ENCODE measurements at places on chromosomes 6 and 20.

DNA sequence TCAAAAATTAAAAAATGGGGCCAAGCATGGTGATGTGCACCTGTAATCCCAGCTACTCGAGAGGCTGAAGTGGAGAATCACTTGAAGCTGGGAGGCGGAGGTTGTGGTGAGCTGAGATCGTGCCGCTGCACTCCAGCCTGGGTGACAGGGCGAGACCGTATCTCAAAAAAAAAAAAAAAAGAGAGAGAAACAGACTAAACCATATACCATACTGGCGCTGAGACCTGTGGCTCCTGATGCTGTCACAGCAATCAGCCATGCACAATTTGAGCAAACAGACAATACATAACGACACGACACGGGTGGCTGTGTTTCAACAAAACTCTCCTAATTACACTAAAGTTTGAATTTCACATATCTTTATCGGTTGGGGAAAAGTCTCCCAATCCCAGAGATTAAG lies 14.9 kb upstream of the CBFA2T2 start:
- DNase-seq, result no peak

DNA sequence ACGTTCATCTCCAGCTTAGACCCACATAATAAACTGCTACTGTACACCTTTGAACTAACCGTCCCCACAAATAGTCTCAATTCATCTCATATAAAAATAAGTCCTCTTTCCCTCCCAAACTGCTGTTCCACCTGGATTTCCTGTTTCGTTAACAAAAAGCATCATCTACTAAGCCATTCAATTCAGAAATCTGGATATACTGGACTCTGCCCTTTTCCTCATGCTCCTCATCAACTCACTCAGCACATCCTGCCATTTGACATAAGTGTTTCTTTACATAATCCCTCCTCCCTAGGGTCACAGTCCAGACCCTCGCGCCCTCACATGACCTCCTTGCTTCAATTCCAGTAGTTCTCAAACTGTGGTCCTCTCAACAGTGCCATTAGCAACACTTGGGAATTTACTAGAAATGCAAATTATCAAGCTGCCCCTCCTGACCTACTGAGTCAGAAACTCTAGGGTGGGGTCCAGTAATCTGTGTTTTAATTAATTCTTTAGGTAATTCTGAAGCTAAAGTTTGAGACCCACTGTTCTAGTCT lies 4.5 kb downstream of the MKKS start:
- no peak for DNase-seq

- no peak for DNase-seq
Observed at GRCh38 chr20:47330933-47331708, 25.4 kb downstream of the ZMYND8 start.

- no peak for DNase-seq
Observed at GRCh38 chr6:14092838-14093789, 24.5 kb upstream of the CD83 start.

GRCh38 chr20:50574586-50574985 lies 64.4 kb downstream of the PTPN1 start:
- DNase-seq, result no peak

GRCh38 chr6:109015176-109015575 lies 79.5 kb downstream of the SESN1 start:
- no peak for DNase-seq

GRCh38 chr20:4043796-4044195 lies 28.4 kb upstream of the RNF24 start:
- no peak for DNase-seq

DNA sequence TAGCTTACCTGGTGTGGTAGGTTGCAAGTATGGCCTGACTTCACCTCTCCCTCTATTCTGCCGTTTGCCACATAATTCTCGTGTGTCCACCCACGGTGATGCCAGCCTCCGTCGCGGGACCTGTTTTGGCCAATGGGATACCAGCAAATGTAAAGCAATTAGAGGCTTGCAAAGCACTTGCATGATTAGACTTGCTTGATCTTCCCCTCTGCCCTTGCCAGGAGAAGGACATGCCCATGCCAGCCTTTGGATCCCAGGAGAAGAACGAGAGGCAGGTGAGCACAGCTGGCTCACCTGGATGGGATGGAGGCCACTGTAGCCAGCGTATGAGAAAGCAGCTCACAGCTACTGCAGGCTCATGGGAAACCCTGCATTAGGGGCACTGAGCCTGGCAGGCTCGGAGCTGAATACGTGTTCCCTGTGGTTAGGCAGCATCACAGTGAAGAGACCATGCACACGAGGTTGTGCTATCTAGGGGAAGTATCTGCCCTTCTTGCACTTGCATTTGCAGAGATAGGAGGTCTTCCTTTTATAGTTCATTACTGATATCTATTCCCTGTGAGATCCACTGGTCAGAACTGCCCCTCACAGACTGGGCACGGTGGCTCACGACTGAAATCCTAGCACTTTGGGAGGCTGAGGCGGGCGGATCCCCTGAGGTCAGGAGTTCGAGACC lies 62.4 kb downstream of the TMEM242 start:
- no peak for DNase-seq

DNA sequence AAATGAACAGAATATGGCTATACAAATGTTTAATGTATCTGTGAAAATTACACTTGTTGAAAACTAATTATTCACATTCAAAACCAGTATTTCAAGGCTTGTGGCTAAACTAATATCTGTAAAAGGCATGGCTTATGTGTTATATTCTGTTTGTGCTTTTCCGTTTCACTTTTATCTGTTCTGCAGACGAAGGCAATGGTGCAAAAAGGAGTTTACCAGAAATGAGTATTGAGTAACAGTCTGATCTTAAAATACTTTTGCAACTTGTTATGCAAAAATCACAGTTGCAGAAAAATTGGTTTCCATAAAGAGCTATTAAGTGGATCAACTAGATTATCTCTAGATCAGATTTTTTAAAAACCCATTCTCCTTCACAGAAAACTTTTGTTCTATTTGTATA lies 9.4 kb upstream of the STX11 start:
- DNase-seq, result no peak

DNA sequence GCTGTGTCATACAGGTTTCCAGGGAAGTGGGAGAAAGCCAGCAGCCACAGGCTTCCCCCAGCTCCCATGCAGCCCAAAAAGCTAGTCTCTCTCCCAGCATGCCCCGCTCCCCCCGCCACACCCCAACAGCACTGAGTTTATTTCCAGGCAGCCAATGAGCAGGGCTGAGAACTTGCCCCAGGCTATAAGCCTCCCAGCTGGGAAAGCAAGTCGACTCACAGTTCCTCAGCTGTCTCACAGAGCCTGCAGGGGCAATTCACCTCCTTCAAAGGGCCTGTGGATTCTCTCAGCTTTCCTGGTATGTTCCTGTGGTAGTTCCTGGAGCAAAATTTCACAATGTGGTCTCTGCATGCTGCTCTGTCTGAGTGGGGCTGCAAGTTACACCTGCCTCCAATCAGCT lies 34.2 kb downstream of the PAX1 start:
- no peak for DNase-seq

GRCh38 chr6:166603043-166603690 lies 16.7 kb upstream of the RAMACL start:
- no peak for DNase-seq

- DNase-seq, result no peak
Observed at GRCh38 chr6:163516908-163517307, 102.4 kb downstream of the QKI start.

DNA sequence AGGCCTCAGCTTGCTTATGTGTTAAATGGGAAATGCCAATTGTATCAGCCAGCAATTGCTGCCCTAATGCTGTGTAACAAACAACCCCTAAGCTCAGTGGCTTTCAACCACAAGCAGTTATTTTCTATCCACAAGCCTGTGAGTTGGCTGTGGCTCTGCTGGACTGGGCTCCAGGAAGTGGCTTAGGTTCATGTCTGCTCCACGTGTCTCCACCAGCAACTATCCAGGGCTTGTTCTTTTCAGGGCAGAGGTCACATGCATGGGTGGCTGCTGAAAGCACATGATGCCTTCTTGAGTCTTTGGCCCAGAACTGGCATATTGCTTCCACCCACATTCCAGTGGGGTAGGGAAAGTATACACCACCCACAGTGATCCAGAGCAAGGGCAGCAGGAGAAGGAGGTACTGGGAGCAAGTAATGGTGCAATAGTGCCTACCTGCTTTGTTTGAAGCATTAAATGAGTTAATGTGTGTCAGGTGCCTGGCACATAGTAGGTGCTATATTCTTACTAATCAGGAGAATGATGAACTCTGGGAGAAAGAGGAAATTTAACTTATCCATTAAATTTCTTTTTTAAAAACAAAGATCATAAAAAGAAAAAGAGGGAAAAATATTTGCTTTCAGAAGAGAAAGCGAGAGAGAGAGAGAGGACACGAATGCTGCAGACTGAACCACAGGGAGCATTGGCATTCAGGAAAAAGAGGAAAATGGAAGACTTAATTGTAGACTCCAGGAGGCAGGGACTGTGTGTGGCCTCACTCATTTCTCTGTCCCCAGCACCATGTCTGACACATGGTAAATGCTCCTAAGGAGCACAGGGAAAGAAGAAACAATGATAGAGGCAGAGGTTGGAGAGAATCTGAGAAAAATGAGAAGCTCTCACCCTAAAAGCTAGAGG lies 25.2 kb upstream of the RNF24 start:
- no peak for DNase-seq

- DNase-seq, result no peak
Observed at GRCh38 chr6:159831373-159831679, 31.2 kb downstream of the PNLDC1 start.

- DNase-seq, result no peak
Observed at GRCh38 chr6:99348288-99349170, 945 bp downstream of the FAXC start.

DNA sequence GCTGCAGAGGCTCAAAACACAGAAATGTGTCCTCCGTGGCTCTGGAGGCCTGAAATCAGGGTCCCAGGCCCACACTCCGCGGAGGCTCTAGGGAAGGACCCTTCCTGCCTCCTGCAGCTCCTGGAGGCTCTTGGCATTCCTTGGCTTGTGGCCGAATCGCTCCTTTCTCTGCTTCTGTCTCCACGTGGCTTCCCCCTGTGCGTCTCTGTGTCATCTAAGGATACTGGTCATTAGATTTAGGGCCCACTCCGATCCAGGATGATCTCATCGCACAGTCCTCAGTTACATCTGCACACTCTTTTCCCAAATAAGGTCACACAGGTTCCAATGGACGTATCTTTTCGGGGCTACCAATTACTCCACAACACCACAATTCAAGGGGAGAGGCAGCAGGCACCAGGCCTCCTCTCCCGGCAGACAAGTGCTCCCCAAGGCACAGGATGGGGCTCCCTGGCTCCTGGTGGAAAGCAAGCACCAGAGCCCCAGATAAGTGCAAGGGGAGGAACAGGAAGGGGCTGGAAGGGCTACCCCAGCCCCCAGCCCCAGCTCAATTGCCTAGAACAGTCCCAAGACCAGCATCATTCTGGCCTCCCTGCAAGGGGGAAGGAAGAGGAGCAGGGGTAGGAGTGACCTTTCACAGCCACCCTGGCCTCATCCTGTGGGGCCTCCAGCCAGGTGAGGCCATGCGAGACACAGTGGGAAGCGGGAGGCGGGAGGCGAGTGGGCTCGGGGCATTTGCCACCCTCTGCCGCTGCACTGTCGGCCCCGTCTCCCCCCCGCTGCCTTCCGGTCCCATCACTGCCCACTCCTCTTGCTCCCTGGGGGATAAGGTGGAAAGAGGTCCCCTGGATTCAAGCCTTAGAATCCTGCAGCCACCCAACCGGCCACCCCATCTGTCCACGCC lies 16.3 kb downstream of the NTSR1 start:
- DNase-seq, result no peak

GRCh38 chr6:4347877-4348276 lies 212.5 kb upstream of the ECI2 start:
- DNase-seq, result no peak

DNA sequence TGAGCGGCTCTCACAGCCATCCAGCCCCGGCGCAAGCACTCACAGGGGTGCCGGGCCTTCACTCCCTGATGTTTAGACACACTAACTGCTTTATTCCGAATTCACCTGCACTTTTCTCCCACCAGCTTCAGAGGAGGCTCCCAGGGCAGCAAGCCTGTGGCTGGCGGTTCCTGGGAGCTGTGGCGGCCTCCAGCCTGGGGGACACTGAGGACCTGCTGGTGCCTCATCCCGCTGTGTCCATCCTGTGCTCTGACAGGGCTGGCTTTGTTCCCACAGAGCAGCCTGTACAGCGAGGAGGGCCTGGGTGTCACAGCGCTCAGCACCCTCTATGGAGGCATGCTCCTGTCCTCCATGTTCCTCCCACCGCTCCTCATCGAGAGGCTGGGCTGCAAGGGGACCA lies 3.1 kb downstream of the UNC93A start:
- DNase-seq, result no peak

- no peak for DNase-seq
Observed at GRCh38 chr6:98039904-98040607, 757.0 kb upstream of the MMS22L start.

DNA sequence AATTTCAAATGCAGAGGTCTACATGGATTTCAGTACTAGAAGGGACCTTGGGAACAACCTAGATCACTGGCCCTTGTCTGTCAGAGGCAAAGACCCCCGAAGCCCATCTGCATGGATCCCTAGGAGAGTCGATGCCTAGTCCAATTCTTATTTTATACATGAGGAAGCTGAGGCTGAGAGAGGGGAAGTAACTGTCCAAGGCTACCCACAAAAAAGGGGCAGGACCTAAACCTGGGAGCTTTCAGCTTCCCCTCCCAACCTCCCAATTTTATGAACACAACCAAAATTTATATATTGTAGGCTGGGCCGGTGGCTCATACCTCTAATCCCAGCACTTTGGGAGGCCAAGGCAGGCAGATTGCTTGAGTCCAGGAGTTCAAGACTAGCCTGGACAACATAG lies 73.2 kb downstream of the TRERF1 start:
- no peak for DNase-seq

GRCh38 chr6:145073811-145074210 lies 661.5 kb downstream of the EPM2A start:
- DNase-seq, result no peak

- no peak for DNase-seq
Observed at GRCh38 chr20:53346335-53346648, 247.3 kb downstream of the ZNF217 start.

DNA sequence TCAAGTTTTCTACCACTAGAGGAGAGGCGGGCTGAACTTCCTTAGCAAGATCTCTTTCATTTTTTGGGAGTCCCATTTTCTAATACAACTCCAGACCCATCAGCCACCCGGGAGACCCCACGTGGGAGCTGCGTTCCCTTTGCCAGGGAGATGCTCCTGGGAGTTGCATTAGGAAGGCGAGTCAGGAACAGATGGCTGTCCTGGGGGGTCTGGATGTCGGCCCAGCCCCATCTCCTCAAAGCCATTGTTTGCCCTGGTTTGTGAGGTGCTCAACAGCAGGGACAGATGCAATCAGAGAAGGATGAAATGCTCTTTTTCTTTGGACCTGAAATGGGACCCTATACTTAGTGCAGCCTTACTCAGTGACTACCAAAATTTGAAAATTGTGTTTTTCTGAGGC lies 39.4 kb downstream of the CARMIL1 start:
- DNase-seq, result no peak

- DNase-seq, result no peak
Observed at GRCh38 chr20:10465135-10465534, 30.0 kb downstream of the SLX4IP start.

- no peak for DNase-seq
Observed at GRCh38 chr6:26230351-26230750, 134.6 kb upstream of the BTN3A2 start.

DNA sequence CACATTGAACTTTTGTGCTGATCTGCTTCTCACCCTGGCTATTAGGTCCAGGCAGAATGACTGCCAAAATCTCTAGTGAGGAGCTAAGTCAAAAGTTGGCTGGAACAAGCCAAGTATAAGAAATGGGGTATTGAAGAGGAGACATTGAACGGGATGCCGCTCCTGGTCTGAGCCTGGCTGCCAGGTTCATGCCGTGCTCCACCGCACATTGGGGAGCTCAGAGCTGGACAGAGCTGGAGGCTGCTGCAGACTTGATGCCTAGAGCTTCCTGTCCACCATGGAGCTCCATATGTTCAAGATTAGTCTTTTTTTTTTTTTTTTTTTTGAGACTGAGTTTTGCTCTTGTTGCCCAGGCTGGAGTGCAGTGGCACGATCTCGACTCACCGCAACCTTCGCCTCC lies 4.1 kb upstream of the IFT52 start:
- DNase-seq, result no peak

All from stimulated activated CD8-positive, alpha-beta memory T cell treated with anti-CD3 and anti-CD28 coated beads, Interleukin-15, amount 100 ng/mL, for 4 hours (primary cell).